GF-D8 (cell line): ENCODE measurements at places on chromosomes 3 and 15.

DNA sequence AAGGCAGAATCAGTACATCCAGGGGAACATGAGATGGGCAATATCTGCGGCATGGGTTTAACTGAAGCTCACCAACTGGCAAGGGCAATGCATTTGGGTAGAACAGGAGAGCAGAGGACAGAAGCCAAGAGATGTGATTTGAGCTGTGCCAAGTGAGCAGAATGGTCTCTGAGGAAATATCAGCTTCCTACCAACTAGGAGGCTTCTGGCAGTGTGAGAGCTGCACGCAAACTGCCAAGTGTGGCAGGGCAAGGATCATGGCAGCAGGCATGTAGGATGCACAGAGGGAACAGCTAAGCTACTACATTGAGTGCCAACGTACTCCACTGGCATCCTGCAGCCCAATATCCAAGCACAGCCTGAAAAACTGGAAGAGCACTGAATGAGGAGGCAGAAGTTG lies 1036.5 kb downstream of the TUSC7 start:
- no peak for DNase-seq

DNA sequence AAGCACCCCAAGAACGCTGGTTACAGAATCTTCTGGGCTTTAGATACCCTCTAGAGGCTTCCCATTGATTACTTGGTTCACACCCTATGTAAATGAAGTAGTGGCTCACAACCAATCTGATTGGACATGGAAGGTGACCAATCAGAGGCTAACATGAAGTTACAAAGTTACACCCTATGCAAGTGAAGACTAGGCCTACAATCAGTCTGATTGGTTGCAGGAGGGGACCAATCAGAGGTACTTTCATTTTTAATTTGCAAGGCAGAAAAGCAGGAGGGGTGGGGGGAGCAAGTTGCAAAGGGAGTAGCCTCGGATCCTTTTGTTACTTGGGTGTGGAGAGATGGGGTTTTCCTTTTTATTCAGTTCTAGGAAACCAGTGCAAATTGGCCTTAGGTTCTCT lies 11.1 kb upstream of the RTP2 start:
- DNase-seq = no peak

DNA sequence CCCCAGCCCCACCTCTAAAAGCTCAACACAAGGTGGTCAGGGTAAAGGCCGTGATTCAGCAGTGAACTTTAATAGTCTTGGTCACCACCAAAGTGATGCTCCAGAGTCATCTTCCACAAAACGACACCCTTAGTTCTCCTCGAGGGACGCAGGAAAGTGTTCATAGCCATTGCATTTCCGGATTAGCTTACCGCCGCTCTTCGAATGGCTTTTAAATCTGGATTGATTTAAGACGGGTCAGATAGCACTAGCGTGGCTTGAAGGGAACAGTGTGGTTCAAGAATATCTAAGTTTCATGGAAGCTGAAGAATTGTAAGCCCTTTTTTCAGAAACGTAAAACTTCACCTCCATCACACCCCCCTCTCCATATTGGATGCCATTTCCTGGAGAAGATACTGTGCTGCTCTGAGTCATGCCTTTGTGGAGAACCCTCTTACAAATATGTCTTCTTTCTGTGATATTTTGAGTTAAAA lies 829 bp downstream of the RNF7 start:
- no peak for DNase-seq

GRCh38 chr3:165636684-165637015 lies 200.6 kb downstream of the BCHE start:
- DNase-seq = no peak

- DNase-seq = no peak
These were observed 49.2 kb upstream of the RARB start for GRCh38 chr3:25378786-25379311.
